ENCODE measurements at places on chromosomes 16 and 17.

DNA sequence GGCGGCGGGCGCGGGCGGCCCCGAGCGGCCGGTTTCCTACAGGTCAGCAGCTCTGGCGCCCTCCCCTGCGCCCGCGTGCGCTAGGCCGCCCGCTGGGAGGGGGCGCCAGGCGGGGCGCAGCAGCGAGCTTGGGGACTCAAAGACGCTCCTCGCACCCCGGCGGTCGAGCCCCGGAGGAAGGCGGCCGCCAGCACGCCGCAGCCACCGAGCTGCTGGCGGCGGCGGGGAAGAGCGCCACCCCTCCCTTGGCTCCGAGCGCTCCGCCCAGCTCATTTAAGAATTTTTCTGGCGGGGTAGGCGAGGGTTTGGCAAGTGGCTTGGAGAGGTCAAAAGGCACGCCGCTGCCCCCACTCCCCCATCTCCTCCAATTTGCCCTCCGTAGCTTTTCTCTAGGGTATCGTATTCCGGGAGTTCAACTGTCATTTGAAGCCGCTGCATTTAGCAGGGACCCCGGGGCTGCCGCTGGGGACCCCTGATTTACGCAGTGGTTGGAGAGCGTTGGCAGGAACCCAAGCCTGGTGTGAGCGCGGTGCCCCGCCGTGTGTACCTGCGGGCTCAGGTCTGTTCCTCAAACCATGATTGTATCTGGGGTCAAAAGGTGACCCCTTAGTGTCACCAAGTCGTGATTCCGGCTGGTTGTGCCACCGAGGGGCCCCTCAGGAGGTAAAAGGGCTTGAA, 59.5 kb upstream of the GSE1 start:
- peak overlapping the region; percentile 98 for H3K27ac ChIP-seq
- peak; percentile 60 for DNase-seq
- H3K36me3 ChIP-seq: no peaks in the 10 kb centered on the region
- H3K4me3 ChIP-seq: peak overlapping the region; percentile 88

DNA sequence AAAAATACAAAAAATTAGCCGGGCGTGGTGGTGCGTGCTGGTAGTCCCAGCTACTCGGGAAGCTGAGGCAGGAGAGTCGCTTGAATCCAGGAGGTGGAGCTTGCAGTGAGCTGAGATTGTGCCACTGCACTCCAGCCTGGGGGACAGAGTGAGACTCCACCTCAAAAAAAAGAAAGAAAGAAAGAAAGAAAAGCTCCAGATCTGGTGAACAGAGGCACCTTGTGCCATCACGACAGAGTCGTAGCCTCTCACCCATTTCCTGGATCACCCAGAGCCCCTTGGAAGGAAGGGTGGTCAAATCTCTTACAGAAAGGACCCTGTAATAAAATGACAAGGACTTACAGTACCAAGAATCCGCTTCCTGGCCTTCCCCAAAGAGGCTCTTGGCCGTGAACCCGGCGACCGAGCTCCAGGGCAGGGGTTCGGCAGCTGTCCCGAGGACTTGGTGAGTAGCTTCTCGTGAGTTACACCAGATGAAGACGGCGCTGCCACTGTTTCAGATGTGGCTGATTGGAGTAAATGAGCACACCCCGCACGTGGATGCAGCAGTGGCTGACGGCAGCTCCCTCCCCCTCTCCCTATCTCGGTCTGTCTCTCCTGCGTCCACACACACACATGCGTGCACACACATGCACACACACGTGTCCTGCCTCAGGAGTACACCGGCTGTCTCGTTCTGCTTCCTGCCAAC, 13.5 kb downstream of the LGALS3BP start:
- H3K27me3 ChIP-seq: no peaks in the 10 kb centered on the region
- H3K4me1 ChIP-seq: peaks cover 21% of the 10 kb centered on the region
- DNase-seq: no peak
- H3K27ac ChIP-seq: no peak overlapping the region
- no peaks in the 10 kb centered on the region for H3K36me3 ChIP-seq

DNA sequence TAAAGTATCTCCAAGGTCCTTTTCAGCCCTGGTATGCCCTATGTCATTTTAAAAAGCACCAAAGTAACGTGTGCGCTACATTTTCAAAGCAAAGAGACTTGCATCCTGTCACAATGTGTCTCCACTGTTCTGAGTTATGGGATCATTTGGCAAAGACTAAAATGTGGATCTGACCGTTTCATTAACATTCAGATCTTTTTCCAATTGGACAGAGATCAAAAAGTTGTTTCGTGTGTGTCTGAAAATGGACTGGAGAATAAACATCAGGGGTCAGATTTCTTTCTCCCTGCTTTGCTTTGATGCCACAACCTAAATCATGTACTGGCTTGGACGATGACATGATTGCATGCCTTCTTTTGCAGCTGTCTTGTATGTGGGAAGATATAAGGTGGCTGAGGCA, 136.0 kb upstream of the NOG start:
- no peak overlapping the region for H3K27ac ChIP-seq
- no peaks in the 10 kb centered on the region for H3K4me1 ChIP-seq
- no peaks in the 10 kb centered on the region for H3K36me3 ChIP-seq
- DNase-seq: no peak

DNA sequence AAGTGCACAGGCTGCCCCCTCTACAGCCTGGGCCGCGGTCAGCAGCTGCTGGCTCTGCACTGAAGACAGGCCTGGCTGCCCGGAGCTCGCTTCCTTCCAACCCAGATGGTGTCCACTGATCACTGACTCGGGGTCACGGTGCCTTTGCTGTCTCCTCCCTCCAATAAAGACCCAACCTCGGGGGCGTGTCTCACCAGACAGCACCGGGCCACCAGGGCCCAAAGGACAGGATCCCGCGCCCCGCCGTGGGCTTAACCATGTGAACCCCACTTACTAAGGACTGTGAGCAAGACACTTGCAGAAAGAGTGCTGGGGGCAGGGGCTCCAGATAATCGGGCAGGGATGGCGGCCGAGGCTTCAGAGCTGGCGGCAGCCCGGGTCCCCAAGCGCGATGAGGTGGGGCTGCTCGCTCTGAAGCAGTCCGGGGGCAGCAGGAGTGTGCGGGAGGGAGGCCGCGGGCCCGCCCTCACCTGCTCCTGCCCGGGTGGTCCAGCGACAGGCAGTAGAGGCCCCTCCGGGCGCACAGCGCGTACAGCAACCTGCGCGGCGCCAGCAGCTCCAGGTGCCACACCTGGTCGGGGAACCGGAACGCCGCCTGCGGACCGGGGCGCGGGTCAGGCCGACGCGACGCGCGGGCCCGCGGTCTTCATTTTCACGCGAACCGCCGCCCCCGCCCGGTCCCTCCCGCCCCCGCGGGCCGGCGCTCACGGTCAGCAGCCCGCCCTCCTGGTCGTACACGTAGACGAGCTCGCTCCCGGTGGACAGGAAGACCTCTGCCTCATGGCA, 502 bp downstream of the FAAP100 start:
- peak overlapping the region; percentile 89 for H3K27ac ChIP-seq
- H3K27me3 ChIP-seq: no peaks in the 10 kb centered on the region
- peaks cover 35% of the 10 kb centered on the region for H3K4me1 ChIP-seq
- H3K4me3 ChIP-seq: peak overlapping the region; percentile 91
- DNase-seq: no peak

DNA sequence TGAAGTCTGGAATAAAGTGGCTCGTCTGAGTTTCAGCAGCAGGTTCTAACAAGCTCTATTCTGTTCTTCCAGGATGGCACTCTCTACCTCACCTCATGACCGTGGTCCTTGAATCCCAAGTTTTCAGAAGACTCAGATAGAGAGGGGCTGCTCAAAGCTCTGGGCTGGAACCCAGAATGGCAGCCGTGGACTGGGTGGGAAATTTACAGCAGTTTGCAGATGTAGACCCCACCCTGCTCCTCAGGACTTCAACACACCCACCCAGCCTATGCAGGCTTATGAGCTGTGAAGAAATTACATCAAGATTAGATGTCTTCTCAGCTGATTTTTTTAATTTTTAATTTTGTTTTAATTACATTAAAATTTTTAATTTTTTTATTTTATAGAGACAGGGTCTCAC, 59.4 kb downstream of the METRNL start:
- no peak overlapping the region for H3K27ac ChIP-seq
- H3K4me1 ChIP-seq: no peaks in the 10 kb centered on the region
- H3K27me3 ChIP-seq: peaks cover 5% of the 10 kb centered on the region
- no peak for DNase-seq
- H3K36me3 ChIP-seq: peaks cover 3% of the 10 kb centered on the region
